Cortex of kidney (tissue), 1 donor: ENCODE measurements at places on chromosomes 3 and 15.

DNA sequence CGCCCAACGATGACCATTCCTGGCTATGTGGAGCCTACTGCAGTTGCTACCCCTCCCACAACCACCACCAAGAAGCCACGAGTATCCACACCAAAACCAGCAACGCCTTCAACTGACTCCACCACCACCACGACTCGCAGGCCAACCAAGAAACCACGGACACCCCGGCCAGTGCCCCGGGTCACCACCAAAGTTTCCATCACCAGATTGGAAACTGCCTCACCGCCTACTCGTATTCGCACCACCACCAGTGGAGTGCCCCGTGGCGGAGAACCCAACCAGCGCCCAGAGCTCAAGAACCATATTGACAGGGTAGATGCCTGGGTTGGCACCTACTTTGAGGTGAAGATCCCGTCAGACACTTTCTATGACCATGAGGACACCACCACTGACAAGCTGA, 22.6 kb upstream of the BSN start:
- no peak for DNase-seq

DNA sequence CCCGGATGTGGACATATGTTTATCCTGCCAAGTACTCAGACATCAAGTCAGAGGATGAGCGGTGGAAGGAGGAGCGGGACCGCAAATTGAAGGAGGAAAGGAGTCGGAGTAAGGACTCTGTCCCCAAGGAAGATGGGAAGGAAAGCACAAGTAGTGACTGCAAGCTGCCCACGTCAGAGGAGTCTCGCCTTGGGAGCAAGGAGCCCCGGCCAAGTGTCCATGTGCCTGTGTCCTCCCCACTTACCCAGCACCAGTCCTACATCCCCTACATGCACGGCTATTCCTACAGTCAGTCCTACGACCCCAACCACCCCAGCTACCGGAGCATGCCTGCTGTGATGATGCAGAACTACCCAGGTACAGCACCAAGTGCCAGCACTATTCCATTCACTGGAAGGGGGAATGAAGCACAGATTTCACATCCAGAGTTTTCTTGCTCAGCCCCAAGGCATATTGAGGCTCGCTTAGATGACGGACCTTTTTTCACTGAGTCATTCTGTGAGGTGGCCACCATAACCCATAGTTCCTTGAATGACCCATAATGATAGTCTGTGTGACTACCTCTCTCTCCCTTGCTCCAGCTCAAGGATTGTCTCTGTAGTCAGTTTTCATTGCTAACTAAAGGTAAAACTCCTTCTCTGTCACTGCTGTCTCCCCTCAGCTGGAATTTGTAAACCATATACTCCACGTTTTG, 97.1 kb downstream of the RBPMS2 start:
- no peak for DNase-seq

GRCh38 chr3:7684182-7684715, 817.4 kb upstream of the LMCD1 start:
- DNase-seq: no peak

GRCh38 chr15:95304151-95304946, 1026.2 kb upstream of the NR2F2 start:
- DNase-seq: no peak

- DNase-seq: no peak
Observed at GRCh38 chr3:189233225-189233858, 61.6 kb downstream of the TPRG1 start.

GRCh38 chr3:194517333-194517732, 30.5 kb upstream of the ATP13A3 start:
- no peak for DNase-seq

- DNase-seq: no peak
Observed at GRCh38 chr15:45253330-45253729, 1.3 kb downstream of the SLC28A2 start.

GRCh38 chr3:76554707-76555106, 485.2 kb upstream of the ROBO2 start:
- DNase-seq: no peak

DNA sequence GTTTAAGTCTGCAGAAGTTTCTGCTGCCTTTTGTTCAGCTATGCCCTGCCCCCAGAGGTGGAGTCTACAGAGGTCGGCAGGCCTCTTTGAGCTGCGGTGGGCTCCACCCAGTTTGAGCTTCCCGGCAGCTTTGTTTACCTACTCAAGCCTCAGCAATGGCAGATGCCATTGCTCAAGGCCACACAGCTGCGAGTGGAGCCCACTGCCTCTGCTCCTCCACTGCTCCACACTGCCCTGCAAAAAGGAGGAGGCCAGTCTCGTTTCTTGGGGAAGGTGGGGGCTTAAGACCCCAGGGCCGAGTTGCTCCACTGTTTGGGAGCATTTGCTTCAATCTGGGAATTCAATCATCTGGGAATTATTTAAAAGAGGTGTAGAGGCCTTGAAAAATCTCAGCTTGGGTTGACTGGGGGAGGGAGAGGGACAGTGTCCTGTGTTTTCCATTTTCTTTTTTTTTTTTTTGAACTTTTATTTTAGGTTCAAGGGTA, 144.6 kb upstream of the MEF2A start:
- DNase-seq: no peak

DNA sequence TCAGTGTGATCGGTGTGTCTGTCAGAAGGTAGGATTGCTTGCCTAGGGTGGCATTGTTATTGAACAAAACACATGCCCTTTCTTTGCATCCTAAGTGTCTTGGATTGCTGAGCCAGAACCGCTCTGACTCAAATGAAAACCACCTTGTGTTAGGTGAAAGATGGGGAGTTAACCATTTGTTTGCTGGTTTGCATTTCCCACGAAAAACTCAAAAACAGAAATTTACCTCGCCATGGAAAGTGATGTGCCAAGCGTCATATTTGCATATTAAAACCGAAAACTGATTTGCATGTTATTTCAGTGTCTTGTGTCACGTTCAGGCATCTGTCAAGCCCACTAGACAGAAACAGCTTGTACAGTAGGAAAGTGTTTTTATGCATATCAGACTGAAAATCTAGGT, 474.6 kb upstream of the TPRG1 start:
- DNase-seq: no peak

- no peak for DNase-seq
Observed at GRCh38 chr3:185813691-185814215, 11.1 kb downstream of the IGF2BP2 start.

GRCh38 chr3:59374091-59374817, 324.4 kb upstream of the CFAP20DC start:
- DNase-seq: no peak

- DNase-seq: no peak
Observed at GRCh38 chr3:159266779-159267178, 464.9 kb downstream of the MFSD1 start.

DNA sequence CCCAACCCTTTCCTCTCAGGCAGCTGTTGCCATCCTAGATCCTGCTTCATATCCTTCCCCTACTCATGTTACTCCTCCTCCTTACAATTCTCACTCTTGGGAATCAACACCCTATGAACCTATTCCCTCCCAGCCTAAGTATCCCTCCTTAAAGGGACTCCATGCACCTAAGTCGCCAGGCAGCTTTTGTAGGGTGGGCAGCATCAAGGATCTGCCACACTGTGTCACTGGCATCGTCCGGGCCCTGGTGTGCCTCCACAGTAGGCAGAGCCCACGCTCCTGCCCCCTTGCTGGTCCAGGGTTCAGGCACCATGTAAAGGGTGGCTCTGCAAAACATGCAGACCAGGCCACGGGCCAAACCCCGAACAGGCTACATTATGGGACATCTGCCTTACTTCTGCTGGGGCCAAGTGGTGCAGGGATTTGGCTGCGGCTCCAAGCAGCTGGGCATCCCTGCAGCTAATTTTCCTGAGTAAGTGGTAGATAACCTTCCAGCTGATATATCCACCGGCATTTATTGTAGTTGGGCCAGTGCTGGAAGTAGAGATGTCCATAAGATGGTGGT, 53.4 kb downstream of the GSK3B start:
- DNase-seq: no peak

DNA sequence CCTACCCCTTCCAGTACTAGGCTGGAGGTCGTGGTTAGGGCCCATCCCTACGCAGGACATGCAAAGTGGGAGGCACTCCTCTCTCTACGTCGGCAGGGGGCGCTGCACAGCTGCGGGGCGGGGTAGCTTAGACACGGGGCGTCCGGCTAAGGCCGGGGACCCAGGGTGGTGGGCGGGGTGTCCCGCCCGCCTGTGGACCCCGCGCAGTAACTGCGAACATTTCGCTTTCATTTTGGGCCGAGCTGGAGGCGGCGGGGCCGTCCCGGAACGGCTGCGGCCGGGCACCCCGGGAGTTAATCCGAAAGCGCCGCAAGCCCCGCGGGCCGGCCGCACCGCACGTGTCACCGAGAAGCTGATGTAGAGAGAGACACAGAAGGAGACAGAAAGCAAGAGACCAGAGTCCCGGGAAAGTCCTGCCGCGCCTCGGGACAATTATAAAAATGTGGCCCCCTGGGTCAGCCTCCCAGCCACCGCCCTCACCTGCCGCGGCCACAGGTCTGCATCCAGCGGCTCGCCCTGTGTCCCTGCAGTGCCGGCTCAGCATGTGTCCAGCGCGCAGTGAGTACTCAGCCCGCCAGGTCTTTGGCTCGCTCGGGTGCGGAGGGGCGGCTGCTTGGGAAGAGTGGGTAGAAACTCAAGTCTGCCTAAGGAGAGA, at the start of gene IL12A:
Gene IL12A, plus strand, starts transcription at position 219 of the 655 bp plus-strand sequence.
- no peak for DNase-seq

DNA sequence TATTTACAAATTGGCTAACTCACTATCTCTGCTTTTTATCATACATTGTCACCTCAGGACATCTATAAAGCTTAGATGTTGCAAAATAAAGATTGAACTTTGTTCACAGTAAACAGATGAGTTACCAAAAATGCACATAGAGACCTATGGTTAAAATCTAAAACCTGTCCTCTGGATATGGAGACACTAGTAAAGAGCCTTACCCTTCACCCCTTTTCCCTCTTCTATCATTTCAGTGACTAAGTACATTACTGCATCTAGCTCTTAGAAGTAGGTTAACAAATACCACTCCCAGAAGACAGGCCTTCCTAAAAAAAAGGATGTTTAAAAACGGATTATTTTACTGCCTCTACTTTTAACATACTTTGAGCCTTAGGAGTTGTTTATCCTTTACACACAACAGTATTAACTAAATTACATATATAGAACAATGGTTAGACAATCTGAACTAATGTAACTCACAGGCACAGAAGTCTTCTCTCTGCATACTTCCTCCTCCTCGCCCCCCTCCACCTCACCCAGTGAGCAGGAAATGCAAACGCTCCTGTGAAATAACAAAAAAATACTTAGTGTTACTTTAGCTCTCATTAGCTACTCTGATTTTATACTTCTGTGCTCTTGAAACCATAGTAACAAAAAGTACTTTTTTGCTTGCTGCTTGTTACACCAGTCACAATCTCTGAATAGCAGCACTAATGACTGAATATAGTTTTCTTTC, 23.3 kb downstream of the IREB2 start:
- no peak for DNase-seq

DNA sequence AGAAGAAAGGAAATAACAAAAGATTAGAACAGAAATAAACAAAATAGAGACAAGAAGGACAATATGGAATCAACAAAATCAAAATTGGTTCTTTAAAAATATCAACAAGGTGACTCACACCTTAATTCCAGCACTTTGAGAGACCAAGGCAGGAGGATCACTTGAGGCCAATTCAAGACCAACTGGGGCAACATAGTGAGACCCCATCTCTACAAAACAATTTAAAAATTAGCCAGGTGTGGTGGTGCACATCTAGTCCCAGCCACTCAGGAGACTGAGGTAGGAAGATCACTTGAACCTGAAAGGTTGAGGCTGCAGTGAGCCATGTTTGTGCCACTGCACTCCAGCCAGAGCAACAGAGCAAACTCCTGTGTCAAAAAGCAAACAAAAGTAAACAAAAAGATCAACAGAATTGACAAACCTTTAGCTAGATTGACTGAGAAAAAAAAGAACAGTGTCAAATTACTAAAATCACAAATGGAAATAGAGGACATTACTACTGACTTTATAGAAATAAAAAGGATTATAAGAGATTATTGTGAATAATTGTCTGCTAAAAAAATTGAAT, 190.7 kb upstream of the CGNL1 start:
- DNase-seq: no peak

DNA sequence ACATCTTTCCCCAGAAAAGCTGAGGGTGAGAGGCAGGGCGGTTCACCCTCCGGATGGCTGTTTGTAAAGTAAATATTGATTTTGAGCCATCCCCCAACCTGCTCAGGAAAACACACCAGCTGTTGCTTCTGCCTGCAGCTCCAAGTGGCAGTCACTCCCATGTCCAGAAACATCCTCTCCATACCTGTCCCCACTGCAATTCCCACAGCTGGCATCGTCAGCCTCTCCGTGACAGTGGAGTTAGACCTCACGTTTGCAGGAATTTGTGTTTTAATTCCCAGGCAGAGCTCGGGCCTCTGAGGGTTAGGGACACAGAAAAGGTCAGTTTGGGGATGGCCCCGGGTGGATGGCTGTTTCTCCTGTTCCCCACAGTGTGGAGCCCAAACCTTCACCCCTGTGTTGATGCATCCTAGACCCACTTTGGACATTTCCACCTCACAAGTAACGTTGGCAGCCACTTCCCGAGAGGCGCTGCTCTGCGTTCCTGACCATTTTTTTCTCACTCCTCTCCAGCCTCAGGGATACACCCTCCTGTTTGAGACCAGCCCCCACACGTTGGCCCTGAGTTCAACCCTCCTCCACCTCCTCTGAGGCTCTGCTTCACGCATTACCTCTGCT, 11.8 kb upstream of the FAM174B start:
- no peak for DNase-seq

DNA sequence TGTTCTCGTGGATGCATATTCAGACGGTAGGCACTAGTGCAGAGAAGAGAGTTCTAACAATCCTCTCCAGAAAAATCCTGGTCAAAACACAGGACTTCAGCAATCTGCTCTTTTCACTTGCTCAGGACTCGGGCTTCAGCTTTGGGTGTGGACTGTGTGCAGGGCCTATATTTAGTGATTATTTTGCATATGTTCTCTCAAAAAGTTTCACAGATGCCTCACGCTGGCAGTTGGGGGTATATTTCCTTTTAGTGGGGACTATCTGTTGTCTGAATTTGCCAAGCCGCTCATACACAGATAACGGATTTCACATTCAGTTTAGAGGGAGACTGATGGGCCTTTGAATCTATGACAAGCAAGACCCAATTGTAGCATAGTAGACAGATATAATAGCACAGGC, 54.4 kb upstream of the LRRN1 start:
- no peak for DNase-seq

GRCh38 chr3:9940746-9941145, 7.1 kb downstream of the CRELD1 start:
- no peak for DNase-seq

DNA sequence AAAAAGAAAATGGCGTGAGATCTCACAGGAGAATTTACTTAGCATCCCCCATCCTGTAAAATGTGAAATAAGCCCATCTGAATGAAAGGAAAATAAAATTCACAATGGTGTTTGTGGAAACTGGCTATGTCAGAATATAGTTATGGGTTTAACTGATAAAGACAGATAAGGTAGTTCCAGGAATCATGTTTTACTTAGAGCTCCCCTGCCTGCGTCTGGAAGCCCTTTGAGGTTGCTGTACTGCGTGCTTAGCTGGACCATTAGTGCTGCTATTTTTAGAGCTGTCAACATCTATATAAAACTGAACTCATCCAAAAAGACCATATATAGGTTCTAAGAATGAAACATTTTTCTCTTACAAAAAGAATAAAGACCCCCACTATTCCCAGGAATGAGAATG, 130.8 kb downstream of the LSAMP start:
- no peak for DNase-seq
